ENCODE measurements at places on chromosomes 7 and 10. TPM values are rescaled to one million over a fixed set of nuclear protein-coding genes. Genes with fewer than 3 reads are reported as not detected.
A peak's percentile ranks its signal among the peaks of the same experiment; 100 is the strongest.

DNA sequence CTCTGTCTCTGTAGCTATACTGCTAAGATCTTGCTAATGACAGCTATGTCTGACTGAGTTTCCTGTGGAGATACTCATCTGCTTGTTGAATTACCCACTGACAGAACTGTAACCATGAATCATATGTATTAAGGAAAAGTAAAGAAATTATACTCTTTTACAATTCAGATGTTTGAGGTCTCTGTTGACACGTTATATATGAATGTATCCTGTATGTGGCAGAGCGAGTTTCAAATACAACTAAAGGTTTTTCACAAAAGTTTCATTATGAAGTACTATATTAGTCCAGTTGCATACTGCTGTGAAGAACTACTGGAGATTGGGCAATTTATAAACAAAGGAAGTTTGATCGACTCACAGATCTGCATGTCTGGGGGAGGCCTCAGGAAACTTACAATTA is 232.5 kb downstream of the CDK14 start:
- no peak overlapping the region for H3K4me3 ChIP-seq
- no peak overlapping the region for H3K27ac ChIP-seq
- no peaks in the 10 kb centered on the region for H3K4me1 ChIP-seq
- no peaks in the 10 kb centered on the region for H3K36me3 ChIP-seq
- no peaks in the 10 kb centered on the region for H3K27me3 ChIP-seq

SPDYE16 gene
- total RNA-seq = 0.51 TPM

- H3K27ac ChIP-seq = no peak overlapping the region
- H3K4me3 ChIP-seq = peak overlapping the region; percentile 14
- H3K27me3 ChIP-seq = no peaks in the 10 kb centered on the region
- DNase-seq = no peak
- H3K4me1 ChIP-seq = no peaks in the 10 kb centered on the region
- H3K36me3 ChIP-seq = no peaks in the 10 kb centered on the region
Measured at GRCh38 chr10:103692952-103693811, 162.2 kb downstream of the SH3PXD2A start.

GRCh38 chr10:58734116-58734515 is 221.4 kb downstream of the BICC1 start:
- no peak overlapping the region for H3K27ac ChIP-seq
- no peak for DNase-seq
- no peaks in the 10 kb centered on the region for H3K36me3 ChIP-seq
- no peaks in the 10 kb centered on the region for H3K4me1 ChIP-seq
- no peak overlapping the region for H3K4me3 ChIP-seq

SERPINE1 gene
- total RNA-seq = 24.4 TPM

MPP7 gene
- total RNA-seq = 10.1 TPM
